ENCODE measurements at places on chromosomes 2 and 18.

DNA sequence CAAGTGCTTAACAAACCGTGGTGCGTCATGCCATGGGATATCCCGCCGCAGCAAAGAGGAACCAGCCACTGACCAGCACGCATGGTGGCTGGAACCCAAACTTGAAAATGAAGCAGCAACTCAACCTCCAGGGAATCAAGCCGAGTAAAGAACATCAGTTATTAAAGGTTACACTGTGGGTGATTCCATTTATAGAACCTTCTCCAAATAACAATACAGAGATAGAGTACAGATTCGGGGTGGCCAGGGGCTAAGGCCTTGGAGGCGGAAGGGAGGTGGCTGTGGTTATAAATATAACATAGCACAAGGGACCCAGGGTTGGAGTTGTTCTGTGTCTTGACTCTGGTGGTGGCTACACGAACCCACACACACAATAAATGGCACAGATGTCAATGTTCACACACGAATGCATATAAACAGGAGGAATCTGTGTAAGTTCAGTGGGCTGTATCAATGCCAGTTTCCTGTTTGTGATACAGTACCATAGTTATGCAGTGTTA is 123.1 kb downstream of the EIPR1 start:
- no peak for DNase-seq

- DNase-seq = no peak
Observed at GRCh38 chr2:197247083-197247482, 63.5 kb downstream of the ANKRD44 start.

DNA sequence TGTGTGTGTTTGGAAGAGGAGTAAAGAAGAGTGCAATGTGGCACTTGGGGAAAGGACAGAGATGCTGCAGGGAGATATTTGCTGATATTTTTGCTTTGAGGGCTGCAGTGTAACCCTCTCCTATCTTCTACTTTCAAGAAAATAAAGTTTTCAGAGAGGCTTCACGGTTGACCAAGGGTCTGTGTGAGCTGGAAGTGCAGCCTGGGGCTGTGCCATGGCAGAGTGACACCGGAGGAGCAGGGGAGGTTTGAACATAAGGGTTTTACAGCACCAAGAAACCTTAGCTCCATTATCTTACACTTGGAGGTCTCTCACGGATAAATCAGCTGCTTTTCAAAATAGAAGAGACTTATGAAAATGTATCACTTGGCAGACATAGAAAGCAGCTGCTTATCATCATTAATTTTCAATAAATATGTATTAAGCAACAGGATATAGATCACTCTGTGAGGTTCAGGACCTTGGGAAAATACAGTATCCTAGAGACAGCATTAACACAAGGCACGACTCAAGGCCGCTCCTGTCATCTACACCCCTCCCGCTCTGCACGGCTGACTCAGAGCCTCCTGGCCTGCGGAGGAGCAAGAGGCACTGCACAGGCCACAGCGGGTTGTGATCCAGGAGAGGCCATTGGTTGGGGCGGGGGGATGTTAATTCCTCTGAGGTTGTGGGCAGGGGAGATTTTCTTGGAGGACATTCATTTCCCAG is 127.8 kb downstream of the COPS8 start:
- DNase-seq = no peak

- DNase-seq = no peak
Observed at GRCh38 chr18:35189510-35189909, 51.3 kb upstream of the ZNF397 start.

GRCh38 chr2:64876137-64876647 is 113.0 kb upstream of the SLC1A4 start:
- peak; percentile 78 for DNase-seq

DNA sequence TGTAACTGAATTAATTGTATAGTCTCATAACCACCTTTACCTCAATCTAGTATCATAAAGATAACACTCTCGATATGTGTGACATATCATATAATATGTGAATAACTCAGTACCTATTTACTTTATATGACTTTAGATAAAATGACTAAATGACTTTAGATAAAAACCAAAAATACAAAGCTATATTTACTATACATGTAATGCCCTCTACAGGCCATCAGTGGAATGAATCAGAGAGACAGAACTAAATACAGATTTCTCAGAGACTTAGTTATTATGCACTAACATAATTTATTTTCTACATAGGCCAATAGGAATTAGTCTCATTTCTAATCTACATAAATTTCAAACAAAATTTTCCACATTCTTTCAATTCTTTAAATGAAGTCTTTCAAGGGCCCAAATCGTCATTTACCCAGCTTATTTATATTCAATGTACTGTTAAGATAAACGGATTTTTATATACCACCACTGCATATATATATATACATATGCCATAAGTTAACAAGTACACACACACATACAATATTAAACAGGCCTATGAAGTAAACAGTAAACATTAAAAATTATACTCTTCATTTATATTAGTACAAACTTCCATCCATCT is 219.9 kb downstream of the EXOC6B start:
- DNase-seq = no peak

GRCh38 chr18:36316246-36316645 is 18.7 kb downstream of the FHOD3 start:
- DNase-seq = no peak

- no peak for DNase-seq
Observed at GRCh38 chr18:59900222-59901128, 679 bp downstream of the PMAIP1 start.

- DNase-seq = no peak
Observed at GRCh38 chr2:195562570-195563566, 94.2 kb upstream of the SLC39A10 start.

DNA sequence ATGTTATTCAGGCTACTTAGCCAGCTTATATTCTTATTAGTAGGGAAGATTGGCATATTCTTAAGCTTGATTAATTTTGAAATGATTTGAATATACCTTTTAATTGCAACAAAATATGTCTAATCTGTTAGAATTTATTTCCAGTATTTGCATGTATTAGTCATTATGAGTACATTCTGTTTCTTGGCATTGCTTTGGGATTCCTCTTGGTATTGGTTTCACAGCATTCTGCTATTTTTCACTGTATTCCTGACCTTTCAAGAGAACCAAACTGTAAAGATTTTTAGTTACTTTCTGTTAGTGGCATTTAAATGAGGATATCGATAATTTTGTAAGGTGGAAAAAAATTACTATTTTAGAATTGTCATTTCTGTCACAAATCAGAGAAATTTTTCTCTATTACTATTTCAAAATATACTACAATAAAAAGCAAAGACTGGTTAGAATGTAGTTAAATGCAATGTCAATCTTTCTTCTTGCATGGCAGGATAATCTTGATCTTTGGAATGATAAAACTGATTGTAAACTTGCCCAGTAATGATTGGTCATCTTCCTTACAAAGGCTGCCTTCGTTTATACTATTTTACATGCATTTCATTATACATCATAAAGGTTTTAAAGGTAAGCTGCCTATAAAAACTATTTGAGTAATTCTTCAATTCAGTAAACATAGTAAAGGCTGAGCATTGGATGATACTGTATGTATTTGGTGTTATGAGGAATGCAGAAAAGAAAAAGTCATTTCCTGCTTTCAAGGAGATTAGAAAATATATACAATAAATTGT is 86.1 kb downstream of the SLC4A10 start:
- no peak for DNase-seq

GRCh38 chr2:162243715-162244114 is 470 bp upstream of the FAP start:
- DNase-seq = no peak

DNA sequence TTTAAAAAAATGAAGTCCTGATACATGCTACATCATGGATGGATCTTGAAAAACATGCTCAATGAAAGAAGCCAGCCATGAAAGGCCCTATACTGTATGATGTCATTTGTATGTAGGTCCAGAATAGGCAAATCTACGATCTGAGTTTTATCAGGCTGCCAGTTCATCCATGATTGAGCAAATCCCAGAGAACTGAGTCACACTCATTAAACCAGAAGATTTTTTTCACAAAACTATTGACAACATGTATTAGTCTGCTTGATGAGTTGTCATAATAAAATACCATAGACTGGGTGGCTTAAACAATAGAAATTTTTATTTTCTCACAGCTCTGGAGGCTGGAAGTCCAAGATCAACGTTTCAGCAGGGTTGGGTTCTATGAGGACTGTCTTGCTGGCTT is 130.7 kb downstream of the MREG start:
- peak; percentile 61 for DNase-seq

GRCh38 chr2:162492225-162492624 is 148.3 kb downstream of the GCA start:
- DNase-seq = no peak

DNA sequence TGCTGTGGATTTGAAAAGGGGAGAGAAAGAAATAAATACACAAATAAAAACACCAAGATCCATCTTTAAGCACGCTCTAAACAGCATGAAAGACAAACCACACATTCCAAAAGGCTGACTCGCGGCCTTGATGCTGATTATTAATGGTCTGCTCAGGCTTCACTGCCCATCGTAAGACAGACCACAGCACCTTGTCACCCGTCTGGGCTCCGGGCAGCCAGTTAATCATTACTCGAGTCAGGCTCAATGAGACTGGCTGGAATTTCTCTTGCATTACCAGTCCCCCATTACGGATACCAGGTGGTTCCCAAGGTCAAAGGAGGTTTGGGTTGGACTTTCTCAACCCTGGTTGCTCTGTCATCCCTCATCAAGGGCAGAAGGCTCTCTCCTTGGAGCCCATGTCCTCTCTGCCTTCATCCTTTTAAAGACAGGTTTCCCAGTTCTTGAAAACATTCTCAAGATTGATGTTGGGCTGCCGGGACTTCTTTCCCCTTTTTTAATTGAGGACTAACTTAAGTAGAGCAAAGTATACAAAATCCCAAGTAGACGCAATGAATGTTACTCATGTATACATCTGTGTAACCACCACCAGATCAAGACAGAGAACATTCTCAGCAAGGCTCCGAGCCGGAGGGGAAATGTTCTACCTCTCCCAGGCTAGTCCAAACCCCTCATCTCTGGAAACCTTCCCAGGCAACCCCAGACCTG is 8.1 kb downstream of the SMAD7 start:
- peak; percentile 82 for DNase-seq

DNA sequence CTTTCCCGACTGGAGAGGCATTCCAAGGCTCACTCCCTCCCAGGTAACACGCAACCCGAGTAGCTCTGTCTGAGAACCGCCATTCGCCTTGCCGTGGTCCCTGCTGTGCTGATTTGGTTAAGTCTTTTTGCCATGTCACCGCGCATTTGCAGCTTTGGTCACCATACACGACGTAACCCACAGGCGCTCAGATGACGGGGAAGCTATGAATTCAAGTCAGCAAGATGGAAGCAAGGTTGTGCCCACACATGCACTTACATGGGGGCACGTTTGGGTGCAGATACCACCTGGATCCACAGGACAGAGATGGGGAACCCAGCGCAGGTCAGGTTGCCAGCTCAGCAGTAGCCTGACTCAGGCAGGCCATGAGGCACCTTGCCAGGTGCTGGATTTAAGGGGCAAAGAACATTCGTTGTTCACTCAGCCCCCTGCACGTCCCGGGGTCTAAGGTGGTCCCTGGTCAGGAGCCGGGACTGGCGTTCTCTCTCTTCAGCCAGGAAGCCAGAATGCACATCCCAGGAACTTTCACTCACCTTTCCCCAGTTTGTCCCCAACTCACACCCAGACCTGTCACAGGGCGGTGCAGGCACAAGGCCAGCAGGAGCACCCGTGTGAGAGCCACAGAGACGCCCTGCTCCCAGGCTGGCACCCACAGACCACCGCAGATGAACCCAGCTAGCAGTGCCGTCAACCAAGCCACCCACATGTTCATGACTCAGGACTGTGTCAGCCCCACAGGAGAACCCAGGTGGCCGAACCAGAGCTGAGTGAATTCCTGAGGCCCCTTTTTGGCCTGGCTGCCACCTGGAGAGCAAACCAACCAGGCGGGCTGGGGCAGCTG is 19.9 kb downstream of the SNED1 start:
- DNase-seq = no peak

DNA sequence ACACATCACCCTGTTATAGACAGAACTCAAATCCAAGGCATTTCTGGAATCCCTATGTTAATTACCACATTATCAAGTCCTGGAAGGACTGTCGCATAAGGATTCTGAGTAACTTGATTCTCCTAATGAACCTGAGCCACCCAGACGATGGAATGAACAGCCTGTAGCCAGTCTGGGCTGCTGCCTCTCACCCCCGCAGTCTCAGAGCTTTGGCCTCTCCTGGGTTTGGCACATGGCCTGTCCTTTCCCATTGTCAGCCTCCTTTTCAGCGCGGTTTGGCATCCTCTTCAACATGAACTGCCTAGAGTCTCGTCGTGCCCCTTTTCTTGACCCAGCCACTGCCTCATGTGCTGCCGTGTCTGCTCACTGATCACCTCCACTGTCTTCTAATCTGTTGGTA is 147.6 kb downstream of the SLC8A1 start:
- no peak for DNase-seq

DNA sequence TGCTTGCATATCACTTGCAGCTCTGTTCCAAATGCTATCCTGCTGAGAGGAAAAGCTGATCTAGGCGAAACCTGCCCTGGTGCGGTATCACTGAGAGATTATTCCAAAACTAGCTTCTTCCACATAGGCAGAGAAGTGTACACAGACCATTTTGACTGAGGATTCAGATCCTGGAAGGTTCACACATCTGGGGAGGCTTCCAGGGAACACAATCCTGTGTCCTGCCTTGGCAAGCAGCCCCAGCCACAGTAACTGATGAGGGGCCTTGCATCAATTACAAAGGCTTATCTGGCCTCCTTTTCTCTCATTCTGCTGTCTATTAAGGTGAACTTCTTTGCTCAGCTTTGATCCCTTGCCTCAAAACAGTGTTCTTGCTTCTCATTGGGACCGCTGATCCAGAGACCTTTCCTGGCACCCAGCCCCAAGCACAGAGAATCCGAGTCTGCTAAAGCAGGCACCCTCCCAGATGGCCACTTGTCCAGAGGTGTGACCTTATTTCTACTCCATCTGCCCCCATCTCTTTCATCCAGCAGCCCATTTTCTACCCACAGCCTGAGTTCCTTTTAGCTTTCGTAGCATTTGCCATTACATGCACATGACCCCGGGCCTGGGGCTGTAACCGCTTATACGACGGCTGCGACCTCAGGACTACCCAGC is 52.3 kb upstream of the ZFP36L2 start:
- DNase-seq = no peak

GRCh38 chr18:21701621-21702020 is 3.0 kb downstream of the ABHD3 start:
- no peak for DNase-seq

DNA sequence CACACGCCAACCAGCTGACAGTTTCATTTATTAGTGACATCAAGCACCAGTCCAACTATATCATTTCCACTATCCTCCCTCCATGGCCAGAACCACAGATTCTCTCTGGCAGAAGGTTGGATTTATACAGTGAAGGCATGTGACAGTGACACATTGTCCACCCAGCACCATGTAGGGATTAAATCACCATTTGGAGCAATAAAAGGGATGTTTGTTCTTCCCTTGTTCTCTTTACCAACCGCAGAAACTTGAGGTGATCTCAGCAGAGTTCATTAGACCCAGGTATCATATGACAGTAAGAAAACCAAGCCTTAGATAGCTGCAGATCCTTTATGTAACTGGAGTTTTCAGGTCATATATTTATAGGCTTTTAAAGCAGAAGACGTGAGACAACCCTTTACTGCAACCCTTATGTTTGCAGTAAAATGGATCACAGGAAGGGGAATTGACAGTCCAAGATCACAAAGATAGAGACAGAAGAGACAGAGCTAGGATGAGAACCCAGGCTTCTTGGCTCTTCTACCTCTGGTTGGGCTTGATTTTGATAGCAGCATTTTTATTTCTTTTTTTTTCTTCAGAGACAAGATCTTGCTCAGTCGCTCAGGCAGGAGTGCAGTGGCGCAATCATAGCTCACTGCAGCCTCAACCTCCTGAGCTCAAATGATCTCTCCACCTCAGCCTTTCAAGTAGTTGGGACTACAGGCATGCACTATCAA is 80.1 kb downstream of the XDH start:
- peak; percentile 49 for DNase-seq
